Left ventricle myocardium inferior (tissue), 1 donor: ENCODE measurements at places on chromosomes 11 and 22. TPM values are rescaled to one million over a fixed set of nuclear protein-coding genes. Genes with fewer than 3 reads are reported as not detected.

The UPB1 gene
- total RNA-seq, result 1.1 TPM

GRCh38 chr11:114397349-114397982 is 2.8 kb downstream of the C11orf71 start:
- DNase-seq, result no peak

DNA sequence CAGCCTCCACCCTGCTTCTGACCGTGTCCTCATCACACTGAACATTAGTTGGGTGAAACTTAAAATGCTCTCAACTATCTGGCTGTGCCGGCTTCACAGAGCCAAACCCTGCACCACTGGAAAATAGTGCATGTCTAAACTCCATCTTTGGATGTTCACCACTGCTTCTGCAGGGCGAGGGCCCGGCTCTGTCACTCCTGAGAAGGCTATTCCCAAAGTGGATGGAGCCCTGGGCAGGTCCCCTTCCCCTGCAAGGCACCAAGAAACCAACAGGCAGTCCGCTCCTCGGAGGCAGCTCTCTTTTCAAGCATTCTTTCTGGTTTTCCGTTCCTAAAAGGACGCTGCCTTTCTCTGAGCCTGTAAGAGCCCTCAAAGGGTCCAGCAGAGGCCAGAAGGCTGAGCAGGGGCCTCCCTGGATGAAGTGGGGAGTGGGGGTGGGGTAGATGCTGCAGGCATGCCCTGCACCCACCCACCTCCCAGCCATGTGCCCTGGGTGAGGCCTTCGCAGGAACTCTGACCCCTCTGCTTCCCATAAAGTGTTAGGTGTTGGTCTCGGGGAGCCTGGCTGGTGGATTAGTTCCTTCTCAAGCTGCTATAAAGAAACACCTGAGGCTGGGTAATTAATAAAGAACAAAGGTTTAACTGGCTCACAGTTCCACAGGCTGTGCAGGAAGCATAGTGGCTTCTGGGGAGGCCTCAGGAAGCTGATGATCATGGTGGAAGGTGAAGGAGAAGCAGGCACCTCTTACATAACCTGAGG is 23.3 kb downstream of the LINC01488 start:
- DNase-seq, result no peak

DNA sequence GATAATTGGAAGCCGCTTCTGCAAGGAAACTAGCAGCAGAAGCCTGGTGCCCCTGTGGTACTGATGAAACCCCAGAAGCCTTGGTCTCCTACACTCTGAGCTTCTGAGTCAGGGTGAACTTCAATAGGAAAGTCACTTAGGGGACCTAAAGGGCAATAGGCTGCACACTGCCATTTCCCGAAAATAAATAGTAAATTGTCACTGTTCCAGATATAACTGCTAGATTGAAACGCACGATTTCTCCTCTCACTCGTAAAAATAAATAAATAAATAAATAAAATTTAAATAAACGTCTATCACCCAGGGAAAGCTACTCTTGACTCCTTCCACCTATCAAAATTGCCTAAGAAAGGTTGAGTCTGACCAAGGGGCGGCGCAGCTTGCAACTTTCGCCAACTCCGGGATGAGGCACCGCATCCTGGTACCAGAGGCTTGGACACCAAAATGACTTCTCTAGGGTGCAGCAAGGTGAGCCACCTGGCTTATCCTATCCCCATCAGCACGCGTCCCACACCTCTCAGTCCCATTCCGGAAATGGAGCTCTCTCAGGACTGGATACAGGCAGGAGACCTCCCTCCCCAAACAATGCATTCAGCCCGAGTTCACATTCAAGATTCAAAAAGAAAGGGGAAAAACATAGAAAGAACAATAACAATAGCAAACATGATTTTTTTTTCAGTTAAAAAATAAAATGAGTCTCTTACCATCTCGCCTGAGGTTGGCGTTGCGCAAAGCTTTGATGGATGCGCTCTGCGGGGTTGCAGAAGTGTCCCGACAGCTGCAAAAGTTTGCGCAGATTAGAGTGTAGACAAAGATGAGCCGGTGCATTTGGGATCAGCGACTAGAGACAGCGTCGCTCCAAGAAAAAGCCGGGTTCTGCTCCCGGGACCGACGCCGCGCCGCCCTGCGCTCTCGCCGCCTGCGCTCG is 583 bp downstream of the PDGFD start:
- peak; percentile 41 for DNase-seq

GRCh38 chr11:5597953-5598352 is 1.5 kb downstream of the TRIM6 start:
- DNase-seq, result no peak

- no peak for DNase-seq
These were observed 4.3 kb upstream of the FLI1 start for GRCh38 chr11:128689591-128689947.

The OR5D16 gene
- total RNA-seq, result not detected

- DNase-seq, result no peak
These were observed 20.2 kb upstream of the NEFH start for GRCh38 chr22:29459773-29460172.

GRCh38 chr22:37443086-37443485 is 15.8 kb upstream of the ELFN2 start:
- no peak for DNase-seq

DNA sequence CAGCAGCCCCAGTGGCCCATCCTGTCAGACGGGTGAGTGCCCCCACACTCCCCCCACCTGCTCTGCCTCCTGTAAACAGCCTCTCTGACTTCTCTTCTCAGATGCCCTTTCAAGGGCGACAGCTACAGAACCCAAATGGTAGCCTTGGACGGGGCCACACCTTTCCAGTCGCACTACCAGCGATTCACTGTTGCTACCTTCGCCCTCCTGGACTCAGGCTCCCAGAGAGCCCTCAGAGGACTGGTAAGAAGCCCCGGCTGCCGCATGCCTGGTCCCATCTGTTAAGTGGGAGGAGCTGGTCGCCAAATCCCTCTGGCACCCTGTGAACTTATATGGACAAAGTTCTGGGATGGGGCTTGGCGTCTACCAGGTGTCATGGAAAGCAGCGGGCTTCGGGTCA is 6.2 kb downstream of the ZP1 start:
- no peak for DNase-seq

DNA sequence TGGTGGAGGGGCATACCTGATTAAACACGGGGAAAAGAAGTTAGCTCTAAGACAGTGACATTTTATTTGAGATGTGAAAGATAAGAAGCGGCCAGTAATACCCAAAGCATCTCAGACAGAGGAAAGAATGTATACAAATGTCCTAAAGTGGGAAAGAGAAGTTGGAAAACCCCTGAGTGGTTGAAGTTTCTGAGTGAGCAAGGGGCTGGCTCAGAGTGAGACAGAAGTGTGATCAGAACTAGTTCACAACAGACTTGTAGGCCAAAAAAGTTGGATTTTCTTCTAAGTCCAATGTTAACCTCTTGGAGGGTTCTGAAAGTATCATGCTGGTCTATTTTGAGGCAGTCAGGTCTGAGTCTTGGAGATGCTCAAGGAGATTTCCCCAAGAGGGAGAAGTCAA is 608.7 kb downstream of the SOX6 start:
- no peak for DNase-seq

GRCh38 chr22:27183474-27183873 is 526.1 kb downstream of the MIAT start:
- no peak for DNase-seq

DNA sequence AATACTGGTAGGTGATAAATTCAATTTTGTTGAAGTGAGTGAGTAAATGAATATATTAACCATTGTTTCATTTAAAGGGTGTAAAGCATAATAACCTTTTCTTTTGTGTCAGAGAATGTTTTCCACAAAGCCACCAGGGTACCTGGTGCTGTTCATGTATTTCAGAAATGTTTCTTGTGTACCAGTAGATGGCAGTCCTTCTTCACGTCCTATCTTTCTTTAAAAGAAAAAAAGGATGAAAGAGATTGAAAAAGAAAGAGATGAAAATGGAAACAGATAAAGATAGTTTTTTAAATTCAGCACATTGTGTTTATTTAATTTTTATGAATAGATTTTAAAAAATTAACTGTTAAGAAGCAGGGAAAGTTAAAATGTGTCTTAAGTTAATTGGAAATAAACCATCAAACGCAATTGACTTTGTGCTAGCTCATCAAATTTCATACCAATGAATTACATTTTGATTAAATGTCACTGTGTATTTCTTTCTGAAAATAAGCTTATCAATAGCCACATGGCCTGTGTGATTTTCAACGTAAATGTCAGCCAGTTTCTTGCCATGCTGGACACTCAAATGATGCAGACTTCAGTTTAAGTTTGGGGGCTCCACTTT is 65.5 kb upstream of the CHORDC1 start:
- DNase-seq, result no peak

DNA sequence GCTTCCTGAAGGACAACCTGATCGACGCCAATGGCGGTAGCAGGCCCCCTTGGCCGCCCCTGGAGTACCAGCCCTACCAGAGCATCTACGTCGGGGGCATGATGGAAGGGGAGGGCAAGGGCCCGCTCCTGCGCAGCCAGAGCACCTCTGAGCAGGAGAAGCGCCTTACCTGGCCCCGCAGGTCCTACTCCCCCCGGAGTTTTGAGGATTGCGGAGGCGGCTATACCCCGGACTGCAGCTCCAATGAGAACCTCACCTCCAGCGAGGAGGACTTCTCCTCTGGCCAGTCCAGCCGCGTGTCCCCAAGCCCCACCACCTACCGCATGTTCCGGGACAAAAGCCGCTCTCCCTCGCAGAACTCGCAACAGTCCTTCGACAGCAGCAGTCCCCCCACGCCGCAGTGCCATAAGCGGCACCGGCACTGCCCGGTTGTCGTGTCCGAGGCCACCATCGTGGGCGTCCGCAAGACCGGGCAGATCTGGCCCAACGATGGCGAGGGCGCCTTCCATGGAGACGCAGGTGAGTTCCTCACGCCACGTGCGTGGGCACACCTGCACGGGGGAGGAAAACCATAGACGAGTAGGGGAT is 1.5 kb downstream of the BCR start:
- no peak for DNase-seq

GRCh38 chr11:62337303-62338181 is at the start of gene ASRGL1:
Gene ASRGL1 (plus strand): TSS chr11:62337448. CDS start chr11:62337978, 530 bp downstream.
- peak; percentile 87 for DNase-seq

The MS4A12 gene
- not detected for total RNA-seq
